ENCODE measurements at places on chromosomes 6 and 20.

GRCh38 chr6:111837641-111838500 is 35.4 kb downstream of the FYN start:
- peak; percentile 54 for DNase-seq

- DNase-seq = no peak
Observed at GRCh38 chr20:14619411-14619810, 282.0 kb upstream of the FLRT3 start.

- no peak for DNase-seq
Observed at GRCh38 chr20:12987261-12987660, 21.5 kb upstream of the SPTLC3 start.

DNA sequence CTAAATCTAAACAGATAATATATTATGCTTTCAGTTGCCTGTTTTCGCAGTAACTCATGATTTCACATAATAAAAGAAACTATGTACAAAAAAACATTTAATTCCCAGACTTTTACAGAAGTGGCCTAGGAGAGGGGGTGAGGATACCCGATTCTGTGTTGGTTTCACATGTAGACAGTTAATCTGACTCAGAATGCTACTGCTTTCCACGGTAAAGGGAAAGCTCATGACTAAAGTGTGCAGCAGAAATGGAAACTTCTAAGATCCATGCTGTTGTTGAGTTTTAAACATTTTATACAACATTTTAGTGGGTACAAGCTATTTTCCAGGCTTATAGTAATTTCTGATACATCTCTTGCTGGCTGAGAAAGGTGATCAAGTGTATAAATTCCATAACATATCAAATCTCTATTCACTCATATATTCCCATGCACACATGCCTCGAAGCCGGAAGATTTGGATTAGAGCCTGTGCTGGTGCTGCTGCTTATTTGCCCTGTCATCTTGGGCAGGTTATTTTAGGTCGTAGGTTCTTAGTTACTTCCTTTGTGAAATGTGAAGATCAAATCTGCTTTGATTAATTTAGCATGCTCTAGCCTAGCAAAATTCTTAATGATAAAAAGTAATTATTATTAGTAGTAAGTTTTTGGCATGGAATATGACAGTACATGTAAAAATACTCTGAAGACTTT is 896.7 kb upstream of the MAP3K7 start:
- DNase-seq = no peak

- no peak for DNase-seq
Observed at GRCh38 chr6:82364087-82365015, 734 bp downstream of the TPBG start.

- DNase-seq = no peak
Observed at GRCh38 chr6:69398729-69399128, 398.1 kb downstream of the LMBRD1 start.

- peak; percentile 36 for DNase-seq
Observed at GRCh38 chr6:30781743-30782424, 37.5 kb upstream of the IER3 start.

GRCh38 chr6:27209659-27210269 is 37.7 kb upstream of the PRSS16 start:
- DNase-seq = no peak

DNA sequence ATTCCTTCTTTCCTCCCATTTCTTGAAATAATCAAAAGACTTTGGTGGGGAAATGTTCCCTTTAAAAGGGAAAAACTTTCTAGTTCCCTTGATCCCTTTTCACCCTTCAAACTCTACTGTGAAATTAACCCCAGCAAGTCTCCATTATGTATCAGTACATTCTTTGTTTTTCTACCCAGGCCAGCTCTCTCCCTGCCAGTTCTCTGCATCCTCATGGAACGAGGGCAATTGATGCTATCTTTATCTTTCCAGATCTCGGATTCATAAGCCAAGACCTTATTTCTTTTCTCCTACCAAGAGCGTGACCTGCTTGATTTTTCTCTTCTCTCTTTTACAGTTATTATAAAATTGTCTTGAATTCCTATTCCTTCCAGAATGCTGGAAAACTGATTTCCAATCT is 75.8 kb downstream of the ADGRB3 start:
- DNase-seq = no peak

DNA sequence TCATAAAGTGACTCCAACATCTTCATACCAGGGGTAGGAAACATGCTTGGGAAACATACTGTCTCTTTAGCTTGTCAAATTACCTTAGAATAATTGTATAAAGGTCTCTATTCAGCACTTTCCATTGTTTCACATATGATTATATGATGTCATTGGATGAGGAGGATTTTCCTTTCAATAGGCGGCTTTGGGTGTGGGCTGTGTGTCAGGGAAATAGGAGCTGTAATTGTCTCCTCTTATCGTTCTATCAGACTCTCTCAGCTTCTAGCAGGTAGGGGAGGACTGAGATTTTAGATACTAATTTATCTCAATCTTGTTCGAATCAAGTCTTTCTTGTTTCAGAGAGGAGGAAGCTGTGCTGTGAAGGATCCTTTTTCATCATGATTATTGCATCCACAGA is 179.4 kb upstream of the OLIG3 start:
- DNase-seq = no peak

- DNase-seq = no peak
Observed at GRCh38 chr6:133958791-133959190, 5.8 kb downstream of the TBPL1 start.
